ENCODE measurements at places on chromosomes 13 and 19.

DNA sequence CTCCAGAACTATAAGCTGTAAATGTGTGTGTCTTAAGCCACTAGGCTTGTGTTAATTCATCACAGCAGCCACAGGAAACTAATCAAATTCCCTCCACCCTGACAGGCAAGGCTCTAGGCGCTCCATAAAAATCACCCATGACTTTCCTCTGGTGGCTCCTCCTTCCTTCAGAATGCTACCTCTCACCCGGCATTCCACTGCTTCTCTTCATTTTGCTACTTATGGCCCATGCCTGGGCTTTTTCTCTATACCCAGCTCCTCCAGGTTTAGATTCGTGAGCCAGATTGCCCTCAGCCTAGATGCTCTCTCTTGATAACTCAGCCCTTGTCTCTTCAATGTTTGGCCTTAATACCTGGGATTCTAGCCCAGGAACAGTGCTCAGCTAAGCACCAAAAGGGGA is 36.4 kb upstream of the MBNL2 start:
- no peak for DNase-seq

GRCh38 chr13:24452044-24452443 is 60.5 kb downstream of the PARP4 start:
- no peak for DNase-seq

- no peak for DNase-seq
Observed at GRCh38 chr19:15443838-15444237, 5.9 kb downstream of the WIZ start.

DNA sequence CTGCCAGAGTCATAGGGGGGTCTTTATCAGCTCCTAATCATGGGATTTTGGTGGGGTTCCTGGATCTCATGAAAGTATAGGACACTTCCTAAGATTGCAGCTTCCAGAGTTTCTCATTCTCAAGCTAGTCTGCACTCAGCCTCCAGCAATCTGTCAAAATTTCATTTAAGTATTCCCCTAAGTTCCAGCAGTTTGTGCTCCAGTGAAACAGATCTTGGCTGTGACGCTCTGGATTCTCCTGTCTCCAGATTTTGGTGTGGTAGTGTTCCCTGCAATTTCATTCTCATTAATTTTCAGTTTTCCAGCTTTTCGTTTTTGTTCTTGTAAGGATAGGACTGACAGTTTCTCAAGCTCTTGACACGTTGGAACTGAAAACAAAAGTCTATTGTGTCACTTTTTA is 908.9 kb upstream of the MIR17HG start:
- no peak for DNase-seq

DNA sequence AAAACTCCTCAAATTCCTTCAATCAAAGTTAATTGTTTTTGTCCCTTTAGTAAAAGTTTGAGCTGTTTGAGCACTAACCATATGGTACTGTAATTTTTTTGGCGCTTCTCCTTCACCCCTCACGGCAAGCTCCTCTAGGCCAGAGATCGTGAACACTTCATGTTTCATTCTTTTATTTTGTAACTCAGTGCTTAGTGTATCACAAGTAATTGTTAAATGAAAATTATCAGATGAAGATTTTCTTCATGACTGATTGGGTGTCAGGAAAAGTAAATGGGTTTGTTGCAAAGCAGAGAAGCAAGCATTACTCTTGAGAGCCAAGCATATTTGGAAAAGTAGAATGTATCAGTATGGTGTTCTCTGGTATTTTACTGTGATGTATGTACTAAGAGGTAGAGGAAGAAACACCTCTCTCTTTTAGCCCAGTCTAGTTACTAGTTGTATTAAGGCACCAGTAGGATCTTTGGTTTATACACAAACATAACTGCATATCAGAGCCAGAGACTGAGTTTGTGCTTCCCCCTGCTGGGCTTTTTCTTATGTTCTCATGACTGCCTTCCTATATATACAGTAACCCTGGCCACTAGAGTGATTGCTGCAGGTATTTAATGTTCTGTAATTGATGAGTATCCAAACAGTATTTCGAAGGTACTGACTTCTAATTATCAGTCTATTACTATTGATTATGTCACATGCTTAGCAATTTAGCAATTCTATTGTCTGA is 202.3 kb upstream of the KLHL1 start:
- DNase-seq = peak; percentile 29
